ENCODE measurements at places on chromosomes 5 and 9. TPM values are rescaled to one million over a fixed set of nuclear protein-coding genes. Genes with fewer than 3 reads are reported as not detected.

- H3K27ac ChIP-seq, result no peak overlapping the region
- H3K4me1 ChIP-seq, result peaks cover 5% of the 10 kb centered on the region
- peaks cover 61% of the 10 kb centered on the region for H3K36me3 ChIP-seq
- DNase-seq, result no peak
- no peak overlapping the region for H3K4me3 ChIP-seq
- H3K27me3 ChIP-seq, result no peaks in the 10 kb centered on the region
Observed at GRCh38 chr9:99953861-99954507, 47.5 kb downstream of the STX17 start.

DNA sequence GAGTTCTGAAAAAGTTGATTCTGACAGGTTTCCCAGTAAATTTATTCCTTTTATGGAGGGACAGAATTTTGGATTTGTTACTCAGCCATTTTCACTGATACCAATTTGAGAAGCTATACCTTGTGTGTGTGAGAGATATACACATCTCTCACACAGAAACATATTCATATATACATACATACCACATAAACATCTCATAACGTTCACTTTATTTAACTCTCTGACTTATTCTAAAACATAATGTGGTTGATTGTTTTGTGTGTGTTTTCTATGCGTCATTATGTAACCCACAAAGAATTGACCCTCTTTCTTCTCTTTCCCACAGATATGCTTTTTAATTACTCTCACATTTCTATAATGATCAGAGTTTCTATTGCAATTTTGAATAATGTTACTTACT, 570.8 kb upstream of the TLE4 start:
- H3K27me3 ChIP-seq, result peaks cover 4% of the 10 kb centered on the region
- no peak overlapping the region for H3K27ac ChIP-seq
- DNase-seq, result no peak
- no peaks in the 10 kb centered on the region for H3K4me1 ChIP-seq
- H3K4me3 ChIP-seq, result no peak overlapping the region
- H3K36me3 ChIP-seq, result no peaks in the 10 kb centered on the region

- peaks cover 6% of the 10 kb centered on the region for H3K27me3 ChIP-seq
- no peak overlapping the region for H3K4me3 ChIP-seq
- no peak overlapping the region for H3K27ac ChIP-seq
- DNase-seq, result no peak
- no peaks in the 10 kb centered on the region for H3K36me3 ChIP-seq
- no peaks in the 10 kb centered on the region for H3K4me1 ChIP-seq
Observed at GRCh38 chr9:72924154-72924790, 28.6 kb downstream of the ALDH1A1 start.

DNA sequence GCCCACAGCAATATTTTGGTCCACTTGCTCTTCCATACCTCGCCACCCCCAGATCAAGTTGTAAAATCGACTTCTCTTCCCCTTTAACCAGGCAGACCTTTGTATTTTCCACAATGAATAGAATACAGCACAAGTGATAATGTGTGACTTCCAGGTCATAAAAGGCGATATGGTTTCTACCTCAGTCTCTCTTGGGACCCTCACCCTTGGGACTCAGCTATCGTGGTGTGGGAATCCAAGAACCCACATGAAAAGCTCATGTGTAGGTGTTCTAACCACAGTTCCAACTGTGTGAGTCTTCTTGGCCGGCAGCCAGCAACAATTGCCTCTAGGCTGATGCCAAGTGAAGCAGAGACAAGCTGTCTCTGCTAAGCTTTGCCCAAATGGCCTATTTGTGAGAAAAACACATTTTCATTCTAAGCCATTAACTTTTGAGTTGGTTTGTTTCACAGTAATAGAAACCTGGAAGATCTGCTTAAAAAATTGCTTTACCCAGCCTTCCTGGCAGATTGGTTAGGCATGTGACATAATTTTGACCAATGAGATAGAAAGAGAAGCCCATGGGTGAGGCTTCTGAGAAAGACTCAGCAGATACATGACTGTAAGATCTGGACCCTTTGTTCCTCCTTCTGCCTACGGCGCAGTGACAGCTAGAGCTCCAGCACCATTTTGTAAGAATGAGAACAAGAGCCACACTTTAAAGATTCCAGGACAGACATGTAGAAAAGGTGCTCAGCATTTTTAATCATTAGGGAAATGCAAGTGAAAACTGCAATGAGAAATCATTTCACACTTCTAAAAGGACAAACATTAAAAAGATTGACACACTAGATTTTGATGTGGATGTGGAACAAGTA, 18.3 kb upstream of the MLLT3 start:
- peak overlapping the region; percentile 66 for H3K4me3 ChIP-seq
- H3K4me1 ChIP-seq, result peaks cover 11% of the 10 kb centered on the region
- no peaks in the 10 kb centered on the region for H3K27me3 ChIP-seq
- H3K36me3 ChIP-seq, result no peaks in the 10 kb centered on the region

DNA sequence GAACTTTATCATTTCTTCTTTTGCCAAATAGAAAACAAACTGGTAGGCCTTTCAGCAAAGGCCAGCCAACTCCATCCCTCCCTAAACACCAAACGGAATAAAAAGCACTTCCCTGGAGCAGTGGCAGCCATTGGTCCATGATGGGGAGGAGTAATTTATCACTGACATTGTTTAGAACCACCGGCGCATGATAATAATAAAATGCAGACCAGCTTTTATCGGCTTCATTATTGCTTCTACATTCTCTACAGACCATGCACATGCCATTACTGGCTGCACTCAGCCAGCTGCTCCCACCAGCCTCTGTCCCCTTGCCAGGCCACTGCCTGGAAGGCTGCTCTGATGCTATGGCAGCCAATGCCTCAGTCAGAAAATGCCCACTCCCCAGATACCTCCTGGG, 45.9 kb downstream of the ABCA1 start:
- H3K4me3 ChIP-seq, result no peak overlapping the region
- no peaks in the 10 kb centered on the region for H3K27me3 ChIP-seq
- no peaks in the 10 kb centered on the region for H3K4me1 ChIP-seq

The ELAVL2 gene
- not detected for total RNA-seq

The MTMR12 gene
- total RNA-seq, result 25.4 TPM

Measured in naive thymus-derived CD8-positive, alpha-beta T cell (primary cell).